ENCODE measurements at places on chromosomes 1 and 21.

GRCh38 chr1:235513495-235514366 is 9.5 kb upstream of the B3GALNT2 start:
- DNase-seq: peak; percentile 70

- DNase-seq: no peak
These were observed 6.1 kb upstream of the CLCC1 start for GRCh38 chr1:108969346-108969745.

GRCh38 chr1:175146529-175147213 is 45.9 kb downstream of the KIAA0040 start:
- peak; percentile 63 for DNase-seq

DNA sequence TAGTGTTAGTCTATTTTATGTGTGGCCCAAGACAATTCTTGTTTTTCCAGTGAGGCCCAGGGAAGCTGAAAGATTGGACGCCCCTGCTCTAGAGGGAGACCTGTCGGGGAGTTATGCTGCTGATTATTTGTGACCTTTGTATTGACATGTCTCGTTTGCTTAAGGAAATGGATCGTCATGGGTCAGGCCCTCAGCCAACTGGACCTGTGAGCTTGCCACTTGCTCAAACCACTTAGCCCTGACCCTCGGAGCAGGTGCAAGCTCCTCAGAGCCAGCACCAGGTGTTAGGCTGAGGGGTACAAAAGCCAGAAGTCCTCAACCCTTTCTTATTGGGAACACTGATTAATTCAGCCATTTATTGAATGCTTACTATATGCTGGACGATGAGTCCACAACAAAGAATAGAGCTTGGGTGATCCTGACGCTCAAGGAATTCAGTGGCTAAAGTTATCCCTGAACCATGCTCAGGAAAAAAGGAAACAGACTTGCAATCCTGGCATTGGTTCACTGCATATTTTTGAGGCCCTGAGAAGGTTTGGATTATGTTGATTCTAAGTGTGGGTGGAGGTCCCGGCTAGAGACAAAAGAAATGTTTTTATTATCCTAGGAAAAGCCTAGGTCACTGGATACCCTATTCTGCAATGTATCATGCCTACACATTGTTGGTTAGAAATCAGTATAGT is 19.0 kb downstream of the TGFB2 start:
- DNase-seq: no peak

DNA sequence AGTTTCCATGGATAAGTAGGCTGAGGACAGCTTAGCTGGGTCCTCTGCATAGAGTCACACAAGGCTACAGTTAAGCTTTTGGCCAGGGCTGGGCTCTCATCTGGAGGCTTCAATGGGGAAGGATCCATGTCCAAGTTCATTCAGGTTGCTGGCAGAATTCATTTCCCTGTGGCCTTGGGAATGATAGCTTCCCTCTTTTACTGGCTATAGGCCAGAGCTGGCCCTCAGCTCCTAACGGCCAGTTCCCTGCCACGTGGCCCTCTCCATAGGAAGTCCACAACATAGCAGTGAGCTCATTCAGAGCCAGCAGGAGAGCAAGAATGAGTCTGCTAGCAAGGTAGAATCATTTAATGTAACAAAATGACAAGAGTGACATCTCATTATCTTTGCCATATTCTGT is 15.1 kb upstream of the PODN start:
- DNase-seq: no peak

- DNase-seq: no peak
These were observed 3.4 kb upstream of the FTCD start for GRCh38 chr21:46158666-46159300.

- no peak for DNase-seq
These were observed 376.9 kb downstream of the USH2A start for GRCh38 chr1:216046336-216046735.

GRCh38 chr1:90593312-90593711 is 123.8 kb downstream of the BARHL2 start:
- no peak for DNase-seq

GRCh38 chr1:195218428-195219212 is 1389.6 kb downstream of the KCNT2 start:
- DNase-seq: no peak

GRCh38 chr1:172018727-172019311 is 177.5 kb downstream of the DNM3 start:
- no peak for DNase-seq

DNA sequence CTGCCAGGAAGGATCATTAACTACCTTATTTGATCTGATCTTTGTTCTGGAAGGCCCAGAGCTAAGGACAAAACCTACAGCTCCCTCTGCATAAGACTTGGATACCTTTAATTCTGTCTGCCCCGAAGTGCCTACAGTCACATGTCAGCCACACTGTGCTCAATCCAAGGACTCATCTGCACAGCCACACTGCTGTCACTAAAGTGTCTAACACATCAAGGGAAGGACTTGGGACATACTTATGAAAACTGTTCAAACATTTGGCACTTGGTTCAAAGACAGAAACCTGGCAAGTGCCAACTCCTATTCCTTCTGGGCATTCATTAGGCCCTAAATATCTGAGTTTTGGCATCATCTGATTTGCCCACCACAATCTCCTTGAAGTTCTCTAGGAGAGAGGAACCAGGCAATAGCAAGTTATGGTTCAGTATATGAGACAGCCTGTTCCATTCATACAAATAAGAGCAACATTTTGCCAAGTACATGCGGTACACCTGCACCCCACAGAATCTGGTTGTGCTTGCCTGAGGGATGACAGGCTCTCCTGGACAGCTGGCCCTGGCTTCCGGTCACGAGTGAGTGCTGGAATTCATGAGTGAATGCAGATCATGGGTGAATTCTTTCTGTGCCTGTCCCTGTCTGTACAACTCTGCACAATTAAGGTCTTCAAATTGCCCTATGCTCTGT is 105.9 kb downstream of the KCNK1 start:
- DNase-seq: no peak

GRCh38 chr1:151002051-151002450 is 4.7 kb downstream of the MINDY1 start:
- no peak for DNase-seq

DNA sequence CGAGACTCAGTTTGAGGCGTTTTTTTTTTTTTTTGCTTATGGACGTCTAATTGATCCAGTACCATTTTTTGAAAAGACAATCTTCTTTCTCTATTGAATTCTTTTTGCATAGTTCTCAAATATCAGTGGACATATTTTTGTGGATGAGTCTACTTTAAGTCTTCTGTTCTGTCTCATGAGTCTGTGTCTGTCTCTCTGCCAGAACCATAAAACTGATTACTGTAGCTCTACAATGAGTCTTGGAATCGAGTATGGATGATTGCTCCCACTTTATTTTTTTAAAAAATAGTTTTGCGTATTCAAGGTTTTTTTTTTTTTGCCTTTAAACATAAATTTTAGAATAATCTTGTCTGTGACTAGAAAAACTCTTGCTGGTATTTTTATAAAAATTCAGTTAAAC is 323.5 kb downstream of the ZNF326 start:
- DNase-seq: no peak

GRCh38 chr1:106651028-106651762 is 405.3 kb upstream of the PRMT6 start:
- DNase-seq: no peak

DNA sequence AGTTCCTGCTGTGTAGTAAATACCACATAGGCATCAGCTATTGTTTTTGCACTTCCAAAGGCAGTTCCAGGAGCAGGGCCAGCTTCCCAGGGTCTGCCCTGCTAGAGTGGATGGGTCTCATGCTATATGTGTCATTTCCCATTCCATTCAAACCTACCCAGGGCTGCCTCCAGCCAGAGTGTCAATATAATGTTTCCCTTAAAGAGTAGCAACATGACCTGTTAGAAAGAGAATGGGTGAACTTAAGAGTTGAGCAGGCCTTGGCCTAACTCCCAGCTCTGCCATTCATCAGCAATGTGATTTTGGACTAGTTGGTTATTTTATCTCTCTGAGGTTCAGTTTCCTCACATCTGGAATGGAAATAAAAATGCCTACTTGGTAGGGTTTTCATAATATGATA is 44.9 kb downstream of the RAB3B start:
- no peak for DNase-seq

GRCh38 chr1:19514391-19514831 is 29.1 kb upstream of the CAPZB start:
- DNase-seq: no peak

DNA sequence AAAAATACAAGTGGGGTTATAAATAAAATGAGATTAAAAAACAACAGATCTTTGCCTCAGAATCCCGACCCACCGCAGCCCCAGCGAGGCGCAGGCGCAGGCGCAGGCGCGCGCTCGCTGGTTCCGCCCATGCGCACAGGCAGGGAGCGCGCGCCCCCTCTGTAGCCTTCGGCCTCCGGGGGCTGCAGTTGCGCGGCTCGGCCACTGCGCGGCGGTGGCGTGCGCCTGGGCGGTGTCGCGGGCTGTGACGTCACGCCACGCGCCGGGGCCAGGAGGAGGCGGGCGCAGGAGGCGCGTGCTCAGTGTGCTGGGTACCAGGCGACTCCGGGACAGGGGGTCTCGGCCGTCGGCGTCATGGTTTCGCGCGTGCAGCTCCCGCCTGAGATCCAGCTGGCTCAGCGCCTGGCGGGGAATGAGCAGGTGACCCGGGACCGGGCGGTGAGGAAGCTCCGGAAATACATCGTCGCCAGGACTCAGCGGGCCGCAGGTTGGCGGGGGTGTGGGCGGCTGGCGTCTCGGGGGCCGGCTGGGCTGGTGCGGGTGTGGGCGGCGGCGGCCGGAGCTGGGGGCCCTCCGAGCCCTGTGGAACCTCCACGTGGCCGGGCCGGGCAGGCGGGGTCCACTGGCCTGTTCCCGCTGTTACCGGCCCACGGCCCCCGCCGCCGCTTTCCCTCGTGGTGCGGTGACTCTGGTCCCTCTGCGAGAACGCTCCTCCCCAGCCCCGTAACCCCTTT is at the start of gene RRP1:
RRP1 (plus strand) TSS at position 302 of the 734 bp plus-strand sequence; CDS start at position 355, 53 bp downstream.
- peak; percentile 95 for DNase-seq

- peak; percentile 71 for DNase-seq
These were observed 47.8 kb downstream of the ITPKB start for GRCh38 chr1:226691247-226691646.

DNA sequence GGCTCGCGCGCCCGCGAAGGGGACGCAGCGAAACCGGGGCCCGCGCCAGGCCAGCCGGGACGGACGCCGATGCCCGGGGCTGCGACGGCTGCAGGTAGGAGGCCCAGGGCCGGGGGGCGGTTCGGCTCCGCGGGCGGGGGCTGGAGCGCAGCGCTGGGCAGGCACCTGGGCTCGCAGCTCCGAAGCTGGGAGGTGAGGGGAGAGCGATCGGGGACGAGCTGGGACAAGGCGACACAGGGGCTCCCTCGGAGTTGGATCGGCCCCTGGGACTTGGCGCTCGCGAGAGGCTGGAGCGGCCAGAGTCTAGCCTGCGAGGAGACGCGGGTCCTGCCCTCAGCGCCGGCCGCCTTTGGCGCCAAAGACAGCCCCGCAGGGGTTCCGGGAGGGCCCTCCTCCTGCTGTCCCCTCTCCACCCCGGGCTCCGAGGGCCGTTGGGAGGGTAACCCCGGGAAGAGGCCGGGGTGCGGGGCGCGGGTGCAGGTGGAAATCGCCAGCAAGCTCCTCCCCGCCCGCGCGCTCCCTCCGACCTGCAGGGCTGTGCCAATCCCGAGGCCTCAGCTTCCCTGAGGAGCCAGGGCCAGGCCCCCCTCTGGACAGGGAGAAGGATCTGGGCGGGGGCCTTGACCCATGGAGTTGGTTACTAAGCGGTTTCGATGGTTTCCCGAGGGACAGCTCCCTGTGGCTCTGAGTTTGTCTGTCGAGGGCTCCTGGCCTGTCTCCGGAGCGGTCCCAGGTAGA is 401 bp downstream of the TP73 start:
- no peak for DNase-seq

DNA sequence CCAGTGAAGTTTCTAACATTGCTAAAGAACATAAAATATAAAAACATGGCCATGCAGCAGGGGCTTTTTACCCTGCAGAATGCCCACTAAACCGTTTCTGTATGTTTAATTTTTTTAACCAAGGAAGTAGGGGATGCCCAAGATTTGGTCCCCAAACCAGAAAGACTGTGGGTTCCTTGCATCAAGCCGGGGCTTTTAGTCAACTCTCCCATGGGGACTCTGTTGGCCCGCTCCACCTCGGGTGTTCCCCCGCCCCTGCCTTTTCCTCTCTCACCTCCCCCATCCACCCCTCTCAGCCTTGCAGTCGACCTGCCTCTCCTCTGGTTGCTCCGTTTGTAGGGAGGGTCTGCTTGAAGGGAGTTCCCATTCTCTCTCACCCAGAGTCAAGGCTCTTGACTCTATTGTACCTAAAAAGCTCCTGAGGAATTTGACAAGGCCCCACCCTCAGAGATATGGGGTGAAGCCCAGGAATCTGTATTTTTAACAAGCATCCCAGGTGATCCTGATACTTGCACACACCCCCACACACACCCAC is 117.5 kb downstream of the TOMM20 start:
- DNase-seq: peak; percentile 73

- no peak for DNase-seq
These were observed 70.9 kb upstream of the COL6A1 start for GRCh38 chr21:45910548-45911221.

- DNase-seq: no peak
These were observed 2.4 kb upstream of the COL11A1 start for GRCh38 chr1:103110701-103111100.

DNA sequence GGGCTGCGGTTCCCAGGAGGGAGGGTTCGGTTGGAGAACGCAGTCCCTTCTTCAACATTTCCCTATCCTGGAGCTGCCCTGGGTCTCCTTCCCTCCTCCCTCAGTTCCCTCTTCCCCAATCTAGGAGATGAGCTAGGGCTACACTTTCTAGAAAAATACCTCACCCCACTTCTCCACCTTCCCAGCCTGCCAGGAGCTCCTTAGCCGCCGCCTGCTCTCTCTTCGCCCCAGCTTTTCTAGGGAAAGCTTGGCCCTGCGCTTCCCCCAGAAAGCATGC is 488 bp upstream of the ADAMTS1 start:
- DNase-seq: no peak

GRCh38 chr21:41630249-41630648 is 122.3 kb upstream of the TMPRSS2 start:
- no peak for DNase-seq

Measured in CD4-positive, alpha-beta T cell treated with Interleukin-12 subunit alpha and Interleukin-12 subunit beta, for 1 hour (primary cell).